ENCODE measurements at places on chromosomes 16 and 17.

DNA sequence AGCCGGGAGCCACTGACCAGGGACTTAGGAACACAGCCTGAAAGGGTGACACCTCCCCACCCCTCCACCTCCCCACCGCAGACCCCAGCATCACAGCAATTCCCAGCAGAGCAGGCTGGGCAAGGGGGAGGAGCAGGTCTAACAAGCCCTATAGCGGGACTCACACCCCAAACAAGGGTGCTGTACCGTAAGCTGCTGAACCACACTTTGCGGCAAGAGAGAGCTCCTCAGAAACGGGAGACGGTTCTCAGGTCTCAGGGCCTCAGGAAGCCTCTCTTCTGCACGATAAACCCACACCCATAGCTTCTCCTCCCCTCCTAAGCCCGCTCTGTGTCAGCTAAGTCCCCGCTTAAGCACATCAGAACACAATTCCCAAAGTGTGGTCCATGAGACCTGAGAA, 11.7 kb upstream of the COTL1 start:
- no peak for DNase-seq

- DNase-seq: no peak
Observed at GRCh38 chr16:54277845-54278703, 8.5 kb downstream of the IRX3 start.

DNA sequence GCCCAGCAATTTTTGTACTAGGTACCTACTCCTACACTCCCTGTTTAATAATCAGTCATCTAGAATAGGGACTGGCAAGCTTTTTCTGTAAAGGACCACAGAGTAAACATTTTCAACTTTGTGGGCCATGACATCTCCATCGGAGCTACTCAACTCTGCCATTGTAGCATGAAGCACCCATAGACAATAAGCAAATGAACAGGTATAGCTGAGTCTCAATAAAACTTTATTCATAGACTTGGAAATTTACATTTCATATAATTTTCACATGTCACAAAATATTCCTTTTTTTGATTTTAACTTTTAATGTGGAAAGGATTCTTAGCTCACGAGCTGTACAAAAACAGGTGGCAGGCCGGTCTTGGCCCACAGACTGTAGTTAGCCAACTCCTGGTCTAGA, 345.8 kb downstream of the SOX9 start:
- DNase-seq: no peak

DNA sequence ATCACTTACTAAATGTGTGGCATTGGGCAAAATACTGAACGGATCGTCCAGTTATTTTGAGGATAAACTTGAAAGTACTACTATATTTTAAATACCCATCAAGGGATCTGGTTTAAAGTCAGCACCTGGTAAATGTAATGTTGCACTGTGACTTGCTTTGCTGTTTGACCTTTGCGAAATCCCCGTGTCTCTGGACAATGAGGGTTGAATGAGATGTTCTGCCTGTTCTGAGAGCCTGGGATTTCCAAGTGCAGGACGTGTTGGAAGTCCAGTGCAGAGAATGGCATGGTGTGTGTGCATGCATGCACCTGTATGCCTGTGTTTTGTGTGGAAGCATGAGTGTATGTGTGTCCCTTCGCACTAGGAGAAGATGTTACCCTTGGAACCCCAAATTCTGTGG, 106.6 kb downstream of the N4BP1 start:
- DNase-seq: no peak

GRCh38 chr16:54936979-54937670, 6.5 kb downstream of the IRX5 start:
- DNase-seq: no peak

DNA sequence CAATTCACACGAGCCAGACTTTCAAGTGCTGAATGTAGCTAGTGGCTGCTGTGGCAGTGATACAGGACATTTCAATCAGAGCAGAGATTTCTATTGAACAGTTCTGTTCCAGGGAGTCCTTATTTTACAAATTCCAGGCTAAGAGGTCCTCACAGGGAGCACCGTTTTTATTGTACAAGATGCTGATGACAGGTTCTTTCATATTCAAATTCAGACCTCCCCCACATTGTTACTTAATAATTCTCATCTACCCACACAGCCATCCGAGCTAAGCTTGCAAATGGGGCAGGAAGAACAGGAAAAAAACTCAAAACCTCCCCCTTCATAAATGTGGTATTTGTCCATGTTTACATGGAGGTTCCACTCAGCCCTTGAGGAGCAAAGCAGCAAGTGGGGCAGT, 9.8 kb downstream of the GABARAPL2 start:
- DNase-seq: no peak

DNA sequence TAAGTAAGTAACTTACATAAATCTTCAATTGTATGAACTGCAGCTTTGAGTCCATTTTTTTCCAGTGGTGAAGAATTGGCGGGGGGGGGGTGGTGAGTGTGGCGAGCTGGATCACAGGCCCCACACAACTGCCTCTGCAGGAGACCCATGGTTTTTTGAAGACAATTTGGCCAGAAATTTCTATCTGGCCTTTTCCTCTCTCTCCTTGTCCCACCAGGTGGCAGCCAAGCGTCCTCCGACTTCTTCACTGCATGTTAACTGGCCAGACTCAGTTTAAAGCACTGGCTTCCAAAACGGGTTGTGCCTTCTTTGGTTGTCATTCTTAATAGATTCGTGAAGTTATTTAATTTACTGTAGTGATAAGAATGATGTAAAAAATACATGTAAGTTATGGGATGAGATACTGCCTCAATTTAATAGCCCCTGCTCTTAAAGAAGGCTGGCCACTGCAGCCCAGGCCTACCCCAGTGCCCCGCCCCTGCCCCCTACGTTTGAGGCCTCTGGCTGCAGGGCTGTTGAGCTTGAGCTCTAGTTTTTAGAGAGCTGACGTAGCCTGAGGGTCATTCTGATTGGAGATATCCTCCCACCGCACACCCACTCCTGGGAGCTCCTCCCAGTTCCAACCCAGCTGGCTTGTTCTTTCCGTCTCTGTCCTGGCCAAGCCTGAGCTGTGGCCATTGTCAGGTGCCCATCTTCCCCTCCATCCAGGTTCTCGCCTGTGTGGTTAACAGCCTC, 36.4 kb downstream of the AKAP1 start:
- DNase-seq: no peak

GRCh38 chr16:16144416-16144815, 78.9 kb downstream of the ABCC6 start:
- DNase-seq: no peak

- peak; percentile 47 for DNase-seq
Observed at GRCh38 chr17:68057531-68057952, 22.0 kb downstream of the KPNA2 start.

- no peak for DNase-seq
Observed at GRCh38 chr16:87457061-87457611, 35.7 kb downstream of the ZCCHC14 start.

GRCh38 chr17:40354221-40355122, 10.1 kb downstream of the GJD3 start:
- no peak for DNase-seq

DNA sequence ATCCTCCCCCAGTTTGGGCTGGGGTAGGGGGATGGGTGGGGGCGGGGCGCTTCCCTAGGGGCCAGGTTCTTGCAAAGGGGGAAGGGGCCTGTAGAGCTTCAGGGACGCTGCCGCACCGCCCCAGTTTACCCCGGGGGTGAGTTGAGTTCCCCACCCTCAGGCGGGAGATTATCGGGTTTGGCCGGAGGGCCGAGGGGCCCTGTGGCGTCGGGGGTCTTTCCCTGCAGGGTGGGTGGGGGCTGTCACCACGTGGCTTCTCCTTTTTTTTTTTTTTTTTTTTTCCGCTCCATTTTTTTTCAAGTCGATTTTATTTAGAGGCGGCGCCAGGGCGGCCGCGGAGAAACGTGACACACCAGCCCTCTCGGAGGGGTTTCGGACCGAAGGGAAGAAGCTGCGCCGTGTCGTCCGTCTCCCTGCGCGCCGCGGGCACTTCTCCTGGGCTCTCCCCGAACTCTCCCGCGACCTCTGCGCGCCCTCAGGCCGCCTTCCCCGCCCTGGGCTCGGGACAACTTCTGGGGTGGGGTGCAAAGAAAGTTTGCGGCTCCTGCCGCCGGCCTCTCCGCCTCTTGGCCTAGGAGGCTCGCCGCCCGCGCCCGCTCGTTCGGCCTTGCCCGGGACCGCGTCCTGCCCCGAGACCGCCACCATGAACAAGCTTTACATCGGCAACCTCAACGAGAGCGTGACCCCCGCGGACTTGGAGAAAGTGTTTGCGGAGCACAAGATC, at the start of gene IGF2BP1:
TSS of gene IGF2BP1 (plus strand) at position 283 of the 724 bp plus-strand sequence. CDS start at position 644, 361 bp downstream.
- no peak for DNase-seq

DNA sequence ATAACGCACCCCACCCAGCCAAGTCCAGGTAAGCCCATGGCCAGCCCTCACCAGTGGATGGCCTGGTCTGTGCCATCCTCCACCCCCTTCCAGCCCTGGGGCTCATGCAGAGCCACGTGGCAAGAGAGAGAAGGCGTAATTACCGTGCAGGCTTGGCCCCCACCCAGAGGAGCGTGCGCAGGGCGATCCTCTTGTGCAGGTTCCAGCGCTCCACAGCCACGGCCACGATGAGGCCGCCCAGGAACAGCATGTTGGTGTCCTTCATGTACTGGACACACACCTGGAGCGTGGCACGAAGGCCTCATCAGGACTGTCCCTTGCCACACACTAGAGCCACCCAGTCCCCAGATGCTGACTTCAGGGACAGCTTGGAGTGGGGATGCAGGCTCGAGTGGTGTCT, 6.7 kb downstream of the SLC13A5 start:
- no peak for DNase-seq

DNA sequence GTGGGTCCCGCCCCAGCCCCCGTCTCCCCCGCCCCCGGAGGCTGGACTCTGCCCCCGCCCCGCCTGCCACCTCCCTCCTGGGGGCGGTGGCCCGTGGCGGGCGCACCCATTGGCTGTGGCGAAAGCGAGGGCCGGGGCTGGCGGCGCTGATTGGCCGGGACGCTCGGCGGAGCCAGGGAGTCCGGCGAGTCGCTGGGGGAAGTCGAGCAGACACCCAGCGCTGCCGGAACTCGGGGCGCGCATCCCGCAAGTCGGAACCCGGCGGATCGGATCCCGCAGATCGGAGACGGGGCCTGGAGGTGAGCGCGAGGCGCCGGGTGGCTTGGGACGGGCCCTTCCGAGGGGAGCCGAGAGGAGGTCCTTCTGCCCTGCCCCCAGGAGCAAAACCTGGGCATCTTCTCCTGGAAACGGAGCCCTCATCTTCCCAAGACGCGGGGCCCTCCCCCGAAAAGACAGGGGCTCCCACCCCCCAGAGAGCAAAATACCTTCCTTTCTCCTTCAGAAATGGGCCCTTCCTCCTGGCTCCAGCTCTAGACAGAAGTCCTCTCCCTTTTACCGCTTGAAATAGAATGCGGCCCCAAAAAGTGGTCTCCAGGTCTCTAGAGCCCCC, at the start of gene ABAT:
TSS of gene ABAT (plus strand) at position 205 of the 610 bp plus-strand sequence. CDS start 61,123 bp downstream, outside the sequence.
- peak; percentile 88 for DNase-seq

- peak; percentile 64 for DNase-seq
Observed at GRCh38 chr17:75238684-75239191, 22.7 kb downstream of the GGA3 start.

- DNase-seq: no peak
Observed at GRCh38 chr16:74035816-74036215, 260.8 kb upstream of the PSMD7 start.

DNA sequence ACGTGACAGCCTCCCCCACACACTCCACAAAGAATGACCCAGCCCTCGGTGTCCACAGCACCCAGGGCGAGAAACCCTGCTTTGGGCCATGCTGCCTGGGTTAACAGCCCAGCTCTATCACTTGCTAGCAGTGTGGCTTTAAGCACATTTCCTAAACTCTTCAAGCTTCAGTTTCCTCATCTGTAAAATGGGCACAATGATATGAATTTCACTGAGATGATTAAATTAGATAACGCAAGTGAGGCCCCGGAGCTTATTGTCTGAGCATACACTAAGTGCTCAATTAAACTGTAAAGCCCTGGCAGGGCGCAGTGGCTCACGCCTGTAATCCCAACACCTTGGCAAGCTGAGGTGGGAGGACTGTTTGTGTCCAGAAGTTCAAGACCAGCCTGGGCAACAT, 79.4 kb downstream of the LITAF start:
- DNase-seq: no peak

DNA sequence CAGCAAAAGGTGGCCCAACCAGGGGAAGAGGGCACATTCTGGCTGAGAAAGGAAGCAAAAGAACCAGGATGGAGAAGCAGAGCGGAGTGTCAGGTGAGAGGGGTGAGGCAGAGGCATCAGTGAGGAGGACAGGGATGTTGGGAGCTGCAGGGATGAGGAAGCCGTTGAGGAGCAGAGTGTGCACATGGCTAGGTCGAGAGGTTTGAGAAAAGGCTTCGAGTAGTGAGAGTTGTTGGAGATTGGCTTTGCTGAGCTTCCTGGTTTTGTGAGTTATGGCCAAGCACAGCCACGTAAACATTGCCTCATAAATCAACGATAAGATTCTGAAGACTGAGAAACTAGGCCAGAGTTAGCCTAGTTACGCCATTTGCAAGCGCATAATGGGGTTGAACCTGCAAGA, 26.9 kb downstream of the DNAH2 start:
- DNase-seq: no peak

- DNase-seq: no peak
Observed at GRCh38 chr16:88809676-88810165, 2.0 kb downstream of the APRT start.

DNA sequence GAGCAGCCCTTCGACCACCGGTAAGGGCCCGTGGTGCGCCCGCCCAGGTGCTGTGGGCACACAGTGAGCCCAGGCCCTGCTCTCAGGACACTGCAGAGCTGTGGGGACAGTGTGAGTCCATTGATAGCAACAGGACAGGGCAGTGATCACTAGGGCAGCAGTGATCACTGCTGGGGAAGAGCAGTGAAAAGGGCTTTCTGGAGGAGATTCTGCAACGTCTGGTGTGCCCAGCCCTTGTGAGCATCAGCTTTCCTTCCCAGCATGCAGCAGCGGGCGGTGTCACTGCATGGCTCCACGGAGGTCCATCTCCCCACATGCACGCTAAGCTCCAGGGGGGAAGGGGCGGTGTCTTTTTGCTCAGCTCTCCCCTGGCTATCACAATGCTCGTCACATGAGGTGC, 32.1 kb downstream of the MAP1LC3B start:
- DNase-seq: no peak

GRCh38 chr17:8744086-8744785, 400 bp downstream of the CCDC42 start:
- DNase-seq: no peak

- no peak for DNase-seq
Observed at GRCh38 chr16:58057784-58058183, 32.2 kb downstream of the MMP15 start.

GRCh38 chr16:4570086-4570485, 13.9 kb downstream of the C16orf96 start:
- no peak for DNase-seq

All from CD4-positive, alpha-beta T cell treated with Interferon gamma for 1 hour (primary cell).